ENCODE measurements at places on chromosomes 3 and 15.
A peak's percentile ranks its signal among the peaks of the same experiment; 100 is the strongest.

- no peak for DNase-seq
Observed at GRCh38 chr3:112604536-112604935, 36.4 kb downstream of the CCDC80 start.

DNA sequence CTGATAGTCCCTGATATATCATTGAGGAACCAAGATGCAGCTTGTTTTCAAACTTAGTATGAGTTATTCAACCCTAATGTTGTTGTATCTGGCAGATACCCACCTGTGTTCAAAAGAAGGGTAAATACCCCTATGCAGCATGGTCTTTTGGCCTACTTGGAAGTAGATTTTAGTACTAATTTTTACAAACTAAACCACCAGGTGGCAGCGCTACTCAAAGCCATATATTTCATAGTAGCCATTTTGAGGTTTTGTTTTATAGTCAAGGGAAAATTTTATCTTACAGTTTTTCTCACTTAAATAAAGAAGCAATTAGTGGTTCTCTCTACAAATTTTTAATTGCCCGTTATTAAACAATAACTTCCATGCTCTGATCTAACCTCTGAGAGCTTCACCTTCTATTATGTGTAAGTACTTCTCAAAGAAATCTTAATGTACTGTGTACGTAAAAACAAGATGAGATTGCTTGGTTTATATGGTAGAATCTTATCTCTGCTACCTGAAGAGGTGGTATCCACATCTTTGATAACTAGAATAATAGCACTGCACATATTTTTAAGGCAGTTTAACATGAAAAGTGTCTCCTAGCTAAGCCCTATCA lies 31.5 kb upstream of the MLF1 start:
- DNase-seq: peak; percentile 15

DNA sequence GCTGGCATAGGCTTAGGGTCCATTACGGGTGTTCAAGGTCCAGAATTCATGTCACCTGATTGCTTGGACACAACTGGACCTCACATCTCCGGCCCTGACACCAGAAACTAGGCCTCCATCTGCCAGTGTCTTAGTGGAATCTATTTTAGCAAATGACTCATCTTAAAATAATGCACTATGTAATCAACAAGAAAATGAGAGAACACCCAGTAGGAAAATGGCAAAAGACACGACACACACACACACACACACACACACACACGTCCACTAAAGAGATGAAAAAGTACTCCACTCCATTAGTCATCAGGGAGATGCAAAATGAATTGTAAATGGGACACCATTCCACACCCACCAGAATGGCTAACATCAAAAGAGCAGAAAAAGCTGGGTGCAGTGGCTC lies 11.2 kb downstream of the APBA2 start:
- DNase-seq: no peak

DNA sequence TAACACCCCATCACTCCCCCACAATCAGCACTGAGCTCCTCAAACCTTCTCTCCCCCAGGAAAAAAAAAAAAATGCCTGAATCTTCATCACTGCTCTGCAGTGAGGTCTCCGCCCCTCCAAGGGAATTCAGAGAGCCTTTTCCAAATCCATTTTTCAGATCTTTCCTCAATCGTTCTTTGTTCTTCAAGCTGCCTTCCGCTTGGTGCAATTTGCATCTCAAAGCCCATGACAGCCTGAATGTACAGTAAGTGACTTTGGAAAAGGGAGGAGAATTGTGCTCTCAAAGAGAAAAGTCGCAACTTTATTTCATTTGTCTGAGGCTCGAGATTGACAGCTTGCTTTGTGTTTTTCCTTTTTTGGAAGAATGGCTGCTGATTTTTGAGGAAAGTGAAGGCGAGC lies 75.0 kb downstream of the CORO2B start:
- DNase-seq: peak; percentile 57

- no peak for DNase-seq
Observed at GRCh38 chr3:150033721-150034120, 63.0 kb upstream of the PFN2 start.

DNA sequence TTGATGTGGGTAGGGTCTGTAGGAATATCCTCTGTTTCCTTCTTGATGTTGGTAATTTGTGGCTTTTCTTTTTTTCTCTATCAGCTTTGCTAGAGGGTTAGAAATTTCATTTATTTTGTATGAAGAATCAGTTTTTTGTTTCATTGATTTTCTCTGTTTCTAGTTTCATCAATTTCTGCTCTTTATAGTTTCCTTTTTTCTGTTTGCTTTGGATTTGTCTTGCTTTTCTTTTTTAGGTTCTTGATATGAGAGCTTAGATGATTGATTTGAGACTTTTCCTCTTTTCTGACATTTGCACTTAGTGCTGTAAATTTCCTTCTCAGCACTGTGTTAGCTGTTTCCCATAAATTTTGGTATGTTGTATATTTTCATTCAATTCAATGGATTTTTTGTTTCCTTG lies 61.3 kb downstream of the LSM3 start:
- no peak for DNase-seq

GRCh38 chr15:40498418-40498817 lies 27.6 kb downstream of the CHST14 start:
- no peak for DNase-seq

- DNase-seq: no peak
Observed at GRCh38 chr15:32682569-32682968, 35.2 kb upstream of the GREM1 start.

- DNase-seq: no peak
Observed at GRCh38 chr3:44802011-44802410, 40.4 kb downstream of the KIF15 start.

DNA sequence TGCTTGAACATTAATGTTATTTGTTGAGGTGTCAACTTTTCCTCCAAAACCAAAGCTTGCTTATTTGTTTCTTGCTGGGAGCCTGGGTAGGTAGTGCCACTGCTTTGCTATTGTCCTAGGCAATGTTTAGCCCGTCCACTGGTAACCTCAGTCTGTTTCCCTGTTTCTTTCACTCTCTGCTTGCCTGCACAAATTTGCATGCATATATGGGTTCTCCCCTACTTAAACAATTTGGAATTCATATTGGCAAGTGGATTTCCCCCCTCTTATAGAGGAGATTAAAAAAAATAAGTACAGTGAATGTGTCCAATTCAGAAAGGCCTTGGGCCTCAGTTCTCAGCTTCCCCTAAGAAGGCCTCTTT lies 45.0 kb upstream of the BOC start:
- no peak for DNase-seq

- no peak for DNase-seq
Observed at GRCh38 chr3:183301937-183302580, 49.0 kb downstream of the B3GNT5 start.

GRCh38 chr15:69092159-69092558 lies 68.3 kb upstream of the GLCE start:
- no peak for DNase-seq

- DNase-seq: no peak
Observed at GRCh38 chr15:91348752-91349500, 248.9 kb downstream of the SV2B start.

DNA sequence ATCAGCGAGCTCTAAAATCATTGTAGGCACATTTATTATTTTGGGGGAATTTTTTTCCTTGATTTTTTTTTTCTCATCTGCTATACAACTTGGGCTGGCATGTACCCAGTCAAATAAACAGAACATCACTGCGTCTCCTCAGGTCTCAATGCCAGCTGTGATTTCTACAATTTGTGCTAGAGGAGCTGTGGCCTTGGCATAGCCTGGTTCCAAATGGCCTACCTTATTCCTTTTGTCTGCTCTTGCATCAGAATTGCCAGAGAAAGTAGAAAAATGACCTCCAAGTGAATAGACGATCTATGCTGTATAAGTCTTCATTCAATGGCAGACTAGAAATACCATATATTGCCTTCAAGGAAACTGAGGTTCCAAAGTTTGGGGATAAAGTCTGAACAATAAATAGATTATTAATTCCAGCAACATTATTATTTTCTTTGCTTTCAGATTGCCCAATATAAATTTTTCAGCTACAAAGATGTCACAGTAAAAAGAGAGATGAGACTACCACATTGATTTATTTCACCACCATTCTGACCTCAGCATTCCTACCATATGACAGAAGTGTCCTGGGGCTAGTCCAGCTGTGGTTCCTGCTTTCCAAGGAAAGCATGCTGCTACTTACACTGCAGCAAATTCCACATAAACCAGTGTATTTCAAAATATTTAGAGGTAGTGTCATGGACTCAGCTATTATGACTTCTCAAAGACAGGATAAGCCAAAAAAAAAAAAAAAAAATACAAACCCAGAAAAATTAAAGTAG lies 493.9 kb upstream of the ZNF385D start:
- DNase-seq: no peak

DNA sequence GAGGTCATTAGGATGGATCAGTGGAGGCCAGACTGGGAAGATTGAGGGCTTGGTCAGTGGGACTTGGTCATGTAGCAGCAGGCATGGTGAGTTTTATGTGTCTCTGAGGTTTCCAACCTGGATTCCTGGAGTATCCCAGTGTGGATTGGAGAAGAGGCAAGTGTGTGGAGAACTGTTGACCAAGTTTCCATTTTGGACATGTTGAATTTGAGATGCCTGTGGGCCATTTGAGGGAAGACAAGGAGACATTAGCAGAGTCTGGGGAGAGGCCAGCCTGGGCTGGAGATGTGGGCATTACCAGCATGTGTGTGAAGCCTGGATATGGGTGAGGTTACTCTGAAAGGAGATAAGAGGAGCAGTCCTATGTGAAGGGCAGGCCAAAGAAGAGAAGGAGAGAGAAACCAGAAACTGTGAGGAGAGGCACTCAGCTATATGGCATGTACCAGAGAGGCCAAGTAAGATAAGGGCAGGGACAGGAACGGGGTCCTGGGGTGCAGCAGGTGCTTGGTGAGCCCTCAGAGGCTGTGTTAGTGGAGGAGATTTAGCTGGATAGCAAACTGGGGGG lies 4.3 kb downstream of the SLC25A38 start:
- DNase-seq: no peak

GRCh38 chr15:37260255-37260654 lies 159.9 kb upstream of the MEIS2 start:
- no peak for DNase-seq

DNA sequence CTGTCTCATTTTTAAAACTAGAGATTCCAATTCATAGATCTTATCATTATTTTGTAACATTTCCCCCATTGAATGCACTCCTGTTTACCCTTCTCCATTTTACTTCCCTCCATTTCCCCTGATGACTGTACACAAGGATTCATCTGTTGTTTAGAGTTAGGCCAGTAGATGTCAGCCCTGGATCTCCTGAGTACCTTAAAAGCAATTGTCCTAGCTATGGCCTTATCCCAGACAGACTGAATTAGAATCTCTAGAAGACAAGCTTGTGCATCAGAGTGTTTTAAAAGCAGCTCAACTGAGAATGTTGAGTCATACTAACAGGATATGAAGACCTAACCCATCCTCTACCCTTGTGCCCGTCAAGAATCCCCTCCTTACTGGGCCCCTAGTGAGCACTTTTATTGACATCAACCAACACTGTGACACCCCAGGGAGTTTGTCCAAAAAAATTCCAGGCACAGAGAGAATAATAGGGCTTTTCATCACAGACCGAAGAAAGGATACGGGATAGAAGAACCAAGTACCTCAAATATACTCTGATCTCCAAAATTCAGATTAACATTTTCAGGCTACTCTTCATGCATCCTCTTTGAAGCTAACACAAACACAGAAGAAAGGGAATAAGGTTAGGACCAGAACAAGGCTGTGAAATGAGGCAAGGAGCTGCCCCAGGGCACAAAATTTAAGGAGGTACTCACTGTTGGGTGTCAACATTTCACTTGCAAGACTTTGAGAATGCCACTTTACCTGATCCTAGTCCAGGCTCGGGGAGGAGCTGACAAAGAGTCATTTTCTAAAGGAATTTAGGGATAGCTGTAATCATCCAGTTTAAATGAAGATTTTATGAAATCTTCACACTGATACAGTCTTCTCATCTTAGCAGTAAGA lies 17.1 kb downstream of the ZBED2 start:
- DNase-seq: no peak

- DNase-seq: no peak
Observed at GRCh38 chr3:124442463-124442862, 287.8 kb upstream of the UMPS start.

GRCh38 chr15:43776718-43777266 lies at the start of gene ELL3:
Gene ELL3 (minus strand): TSS chr15:43776966. CDS start chr15:43776901, 65 bp downstream.
- peak; percentile 54 for DNase-seq

DNA sequence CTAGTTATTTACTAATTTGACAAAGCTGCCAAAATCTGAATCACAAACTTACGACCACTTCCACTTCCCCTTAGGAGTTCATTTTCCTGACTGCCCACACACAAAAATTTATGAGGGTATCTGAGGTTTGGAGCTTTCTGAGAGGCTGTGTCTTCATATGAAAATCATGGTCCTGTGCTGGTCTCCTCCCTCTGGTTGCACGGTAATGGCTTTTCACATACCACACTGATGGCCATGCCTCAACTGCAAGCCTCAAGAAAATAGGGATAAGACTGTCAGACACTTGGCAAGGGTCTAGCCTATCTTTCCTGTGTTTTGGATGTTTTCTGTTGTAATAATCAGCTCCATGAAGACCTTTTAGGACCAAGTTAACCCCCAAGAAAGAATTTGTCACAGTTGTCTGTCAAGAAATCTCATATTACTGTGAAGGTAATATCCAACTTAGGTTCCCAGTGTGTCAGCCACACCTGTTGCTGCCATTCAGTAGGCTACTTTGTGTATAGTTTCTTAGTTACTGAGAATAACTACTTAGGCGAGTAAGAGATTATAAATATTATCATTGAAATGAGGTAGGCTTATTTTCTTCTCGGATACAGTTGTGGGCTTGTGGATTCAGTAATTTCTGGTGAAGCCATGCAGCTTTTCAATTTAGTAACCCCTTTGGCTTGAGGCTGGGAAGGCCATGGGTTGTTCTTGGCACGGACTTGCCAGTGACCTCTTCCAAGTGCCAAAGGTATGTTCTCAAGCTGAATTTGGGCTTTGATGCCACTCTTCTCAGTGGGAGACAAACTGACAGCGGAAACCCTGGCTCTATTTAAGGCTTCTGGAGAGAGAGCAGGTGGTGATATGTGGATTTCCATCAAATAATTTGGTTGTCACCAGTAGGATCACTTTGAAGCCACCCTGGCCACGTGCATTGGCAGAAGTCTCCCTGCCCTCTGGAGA lies 101.1 kb downstream of the RYR3 start:
- no peak for DNase-seq
